IMR-90 (cell line): ENCODE measurements at places on chromosomes 13 and 19. TPM values are rescaled to one million over a fixed set of nuclear protein-coding genes. Genes with fewer than 3 reads are reported as not detected.

ATP4A gene
- not detected in 2 replicates for total RNA-seq

NOVA2 gene
- total RNA-seq = not detected in 2 replicates

LILRB3 gene
- total RNA-seq = not detected in 2 replicates

ZNF419 gene
- total RNA-seq = 13.9 and 20.3 TPM in 2 replicates

MAST1 gene
- 0.28 and 1.1 TPM in 2 replicates for total RNA-seq

C13orf42 gene
- total RNA-seq = not detected in 2 replicates

SMIM7 gene
- 55.7 and 68.6 TPM in 2 replicates for total RNA-seq

UBL5 gene
- total RNA-seq = 371 and 434 TPM in 2 replicates

CEACAM19 gene
- total RNA-seq = 0.56 and 0.72 TPM in 2 replicates

ZNF625 gene
- 14.4 and 16.7 TPM in 2 replicates for total RNA-seq

CD79A gene
- total RNA-seq = not detected in 2 replicates

KCNJ14 gene
- under 0.01 and 0.18 TPM in 2 replicates for total RNA-seq

DNA sequence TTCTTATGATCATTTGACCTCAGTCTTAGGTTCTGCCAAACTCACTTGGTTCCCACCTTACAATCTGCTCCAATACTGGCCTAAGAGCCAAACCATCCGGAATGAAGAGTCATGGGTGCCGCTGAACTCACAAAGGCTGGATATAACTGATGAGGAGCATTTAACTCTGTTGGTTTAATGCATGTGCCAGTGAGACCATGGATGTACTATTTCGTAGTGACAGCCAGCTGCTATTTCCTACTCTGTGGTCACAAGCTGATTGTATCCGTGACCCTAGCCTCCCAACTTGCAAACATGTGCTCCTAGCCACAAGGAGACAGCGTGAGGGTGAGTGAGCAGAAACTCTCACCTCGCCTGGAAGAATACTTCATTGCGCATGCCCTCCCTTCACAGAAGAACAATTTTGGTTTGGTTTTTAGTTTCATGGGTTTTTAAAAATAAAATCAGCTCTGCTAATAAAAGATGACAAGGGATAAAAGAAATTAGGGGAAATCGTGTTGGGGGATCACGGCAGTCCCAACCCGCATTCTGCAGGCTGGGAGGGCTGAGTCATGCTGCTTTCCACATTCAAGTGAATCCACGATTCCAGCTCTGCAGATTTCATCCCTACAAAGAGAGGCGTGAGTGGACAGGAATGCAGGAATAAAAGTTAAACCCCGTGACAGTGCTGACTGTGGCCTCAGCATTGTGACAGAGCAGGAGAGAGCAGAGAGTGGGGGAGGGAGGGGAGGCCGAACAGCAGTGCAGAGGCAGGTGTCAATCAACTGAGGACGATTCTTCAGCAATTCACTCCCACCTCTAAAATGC lies 66.8 kb upstream of the RAP2A start:
- peak; percentile 78 for DNase-seq

DNA sequence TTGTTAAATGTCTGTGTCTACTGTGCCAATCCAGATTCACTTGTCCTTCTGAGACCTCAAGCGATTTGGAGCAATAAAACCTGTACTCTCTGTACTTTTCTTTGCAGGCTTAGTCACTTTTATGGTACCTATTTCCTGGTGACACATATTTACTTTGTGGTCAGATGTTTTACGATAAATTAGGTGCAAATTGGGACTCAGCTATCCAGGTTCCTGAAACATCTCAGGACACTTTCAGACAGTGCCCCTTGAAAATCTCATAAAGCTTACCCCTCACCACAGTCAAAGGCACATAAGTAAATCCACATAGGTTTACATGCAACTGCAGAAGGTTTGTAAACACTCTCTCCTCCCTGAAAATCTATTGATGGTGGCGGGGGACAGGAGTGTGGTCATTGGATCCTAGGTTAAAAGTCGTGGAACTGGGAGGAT lies 438.8 kb downstream of the EFNB2 start:
- no peak for DNase-seq

GRCh38 chr13:20332361-20333096 lies 100.4 kb upstream of the GJB6 start:
- no peak for DNase-seq

DNA sequence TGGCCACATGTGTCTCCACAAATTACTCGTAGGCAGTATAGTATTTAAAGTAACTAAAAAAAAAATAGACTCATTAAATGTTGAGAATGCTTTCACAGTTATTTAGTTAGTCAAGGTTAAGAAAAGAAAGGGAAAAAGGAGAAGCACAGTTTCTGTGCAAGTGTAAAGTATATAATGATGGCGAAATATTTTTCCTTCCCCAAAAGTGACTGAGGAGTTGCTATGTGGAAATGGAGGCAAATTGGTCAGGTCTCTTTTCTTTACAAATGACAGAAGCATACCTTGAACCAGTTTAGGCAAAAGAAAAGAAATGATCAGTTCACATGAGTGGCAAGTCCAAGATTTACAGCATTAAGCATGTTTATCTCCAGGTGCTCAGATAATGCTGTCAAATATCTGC lies 18.0 kb downstream of the CSNK1A1L start:
- DNase-seq = no peak

DNA sequence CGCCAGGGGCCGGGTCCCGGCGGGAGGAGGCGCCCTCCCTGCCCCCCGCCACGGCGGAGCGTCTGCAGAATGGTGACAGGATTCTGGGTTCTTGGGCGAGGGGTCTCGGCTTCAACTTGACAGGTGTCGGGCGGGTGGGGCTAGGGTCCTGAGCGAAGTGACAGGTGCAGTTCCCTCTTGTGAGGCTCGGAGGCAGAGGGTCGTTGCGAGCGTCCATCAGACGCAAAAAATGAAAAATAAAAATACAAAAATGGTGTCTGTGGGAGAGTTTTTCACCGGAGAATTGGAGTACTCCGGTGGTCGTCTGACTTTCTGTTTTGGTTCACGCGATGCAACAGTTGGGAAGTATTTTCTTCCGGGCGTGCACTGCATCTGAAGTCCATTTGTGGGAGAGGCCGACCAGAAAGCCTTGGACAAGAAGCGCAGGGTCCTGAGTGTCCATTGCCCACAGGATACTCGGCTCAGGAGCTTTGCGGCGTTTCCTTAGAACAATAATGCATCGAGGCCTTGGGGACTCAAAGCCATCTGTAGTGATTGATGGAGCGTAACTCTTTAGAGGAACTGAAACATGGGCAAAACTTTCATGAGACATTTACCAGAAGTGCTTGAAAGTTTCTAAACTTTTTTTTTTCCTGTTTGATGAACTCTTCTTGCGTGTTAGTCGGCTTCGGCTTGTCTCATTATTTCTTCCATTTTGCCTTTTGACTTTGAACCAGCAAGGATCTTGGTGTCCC lies 759 bp downstream of the RB1 start:
- peak; percentile 55 for DNase-seq

- DNase-seq = no peak
These were observed 70.1 kb downstream of the ITGBL1 start for GRCh38 chr13:101522607-101523006.

DNA sequence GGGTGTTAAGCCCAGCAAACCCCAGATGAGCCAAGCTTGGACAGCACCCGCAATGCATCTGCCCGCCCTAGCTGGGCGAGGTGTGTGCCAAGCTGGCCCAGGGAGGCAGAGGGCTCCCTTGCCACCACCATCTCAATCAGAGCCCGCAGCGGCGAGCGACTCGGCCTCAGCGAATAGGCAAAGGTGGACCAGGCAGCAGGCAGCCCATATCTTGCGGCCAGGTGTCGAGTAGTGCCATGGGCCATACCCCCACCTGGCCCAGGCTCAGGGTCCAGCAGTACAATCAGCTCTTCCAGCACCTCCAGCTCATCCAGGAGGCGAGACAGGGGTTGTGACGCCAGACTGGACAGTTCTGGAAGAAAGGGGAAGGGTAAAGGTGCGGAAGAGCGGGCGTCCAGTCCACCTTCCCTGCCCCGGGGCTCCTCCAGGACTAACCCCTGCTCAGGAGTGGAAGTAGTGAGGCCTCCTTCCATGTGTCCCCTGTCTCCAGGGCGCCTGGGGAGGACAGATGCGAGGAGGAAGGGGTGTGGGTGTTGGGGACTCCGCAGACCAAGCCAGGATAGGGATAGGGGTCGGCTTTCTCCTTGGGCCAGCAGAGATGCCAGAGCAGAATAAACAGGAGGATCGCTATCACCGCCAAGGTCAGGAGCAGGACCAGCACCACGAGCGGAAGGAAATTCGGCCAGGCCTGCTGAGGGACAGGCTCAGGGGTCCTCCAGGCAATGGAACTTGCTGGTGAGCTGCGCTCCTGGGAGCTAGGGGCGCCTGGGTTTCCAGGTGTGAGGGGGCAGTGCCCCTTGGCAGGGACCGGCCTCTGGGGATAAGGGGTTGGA lies 2.8 kb downstream of the IGFLR1 start:
- DNase-seq = no peak

- DNase-seq = peak; percentile 34
These were observed 104.4 kb upstream of the LSM14A start for GRCh38 chr19:34067861-34068271.

DNA sequence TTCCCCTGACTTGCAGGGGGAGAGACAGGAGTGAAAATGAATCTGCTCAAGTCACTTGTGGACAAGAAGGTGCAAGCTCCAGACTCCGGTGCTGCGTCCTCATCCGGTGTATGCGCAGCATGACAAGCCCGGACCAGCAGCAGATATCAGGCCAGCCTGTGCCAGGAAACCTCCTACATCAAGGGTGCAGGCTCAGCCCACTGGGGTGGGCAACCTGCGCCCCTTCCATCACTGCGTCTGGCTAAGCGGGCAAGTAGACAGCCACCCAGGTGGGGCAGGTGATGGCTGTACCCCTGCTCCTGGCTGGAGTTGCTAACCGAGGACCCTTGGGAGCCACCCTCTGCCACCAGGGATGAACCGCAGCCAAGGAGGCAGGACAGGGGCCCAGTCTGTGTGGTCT lies 32.9 kb upstream of the SLC15A1 start:
- no peak for DNase-seq

DNA sequence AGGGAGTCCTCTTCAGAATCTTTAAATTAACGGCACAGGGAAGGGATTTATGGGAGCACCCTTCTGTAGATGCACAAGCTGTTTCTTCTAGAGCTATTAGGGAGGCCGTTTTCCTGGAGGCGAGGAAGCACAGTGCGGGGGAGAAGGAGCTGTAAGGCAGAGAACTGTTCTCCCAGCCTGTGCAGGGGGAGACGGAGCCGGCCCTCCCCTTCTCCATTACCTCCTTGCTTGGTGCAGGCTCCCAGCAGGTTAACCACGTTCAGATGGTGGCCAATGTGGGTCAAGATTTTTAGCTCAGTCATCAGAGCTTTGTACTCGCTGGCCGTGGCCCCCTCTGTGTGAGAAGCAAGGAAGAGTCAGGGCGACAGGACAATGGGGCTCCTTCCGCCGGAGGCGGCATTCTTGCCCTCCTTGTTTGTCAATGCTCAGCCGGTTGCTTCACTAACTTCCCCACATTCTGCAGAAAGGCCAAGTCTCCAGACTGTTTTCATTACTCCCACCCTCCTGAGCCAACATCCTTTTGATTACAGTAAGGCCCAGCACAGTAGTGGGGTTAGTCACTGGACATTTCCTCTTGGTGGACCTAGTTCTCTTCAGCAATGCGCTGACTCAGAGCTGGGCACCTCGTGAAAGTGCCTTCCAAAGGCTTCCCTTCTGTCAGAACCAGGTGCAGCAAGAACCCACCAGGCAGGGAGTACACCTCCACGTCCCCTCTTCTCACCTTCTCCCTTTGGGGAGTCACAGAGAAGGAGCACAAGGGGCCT lies 165.4 kb downstream of the FLT1 start:
- peak; percentile 97 for DNase-seq

- DNase-seq = peak; percentile 79
These were observed 11.0 kb downstream of the ZNF552 start for GRCh38 chr19:57803594-57804325.

DNA sequence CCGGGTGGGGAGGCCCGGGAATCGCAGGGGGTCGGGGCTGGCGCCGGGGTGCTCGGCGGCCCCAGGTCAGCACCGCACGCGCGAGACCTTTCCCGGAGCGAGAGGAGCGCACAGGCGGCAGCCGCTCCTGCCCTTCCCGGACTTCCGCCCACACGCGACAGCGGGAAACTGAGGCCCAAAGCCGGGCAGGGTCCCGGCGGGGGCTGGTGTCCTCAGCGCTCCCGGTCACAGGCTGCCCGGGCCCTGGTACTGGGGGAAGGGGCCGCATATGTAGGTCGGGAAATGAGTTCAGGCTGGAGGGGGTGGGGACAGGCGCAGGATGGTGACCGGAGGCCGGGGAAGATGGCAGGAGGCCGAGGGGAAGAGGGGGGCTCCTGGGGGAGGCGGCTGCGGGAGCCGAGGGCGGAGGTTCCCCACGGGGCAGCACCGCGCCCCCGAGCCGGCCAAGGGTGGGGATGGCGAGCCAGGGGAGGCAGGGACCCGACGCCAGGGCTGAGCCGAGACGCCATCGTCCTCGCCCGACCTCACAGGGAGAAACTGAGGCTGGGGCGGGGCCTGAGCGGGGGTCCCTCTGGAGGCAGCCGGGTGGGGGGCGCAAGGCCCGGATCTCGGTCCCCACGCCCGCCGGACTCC lies 662 bp downstream of the CBARP start:
- no peak for DNase-seq
